ENCODE measurements at places on chromosomes 7 and 10.

DNA sequence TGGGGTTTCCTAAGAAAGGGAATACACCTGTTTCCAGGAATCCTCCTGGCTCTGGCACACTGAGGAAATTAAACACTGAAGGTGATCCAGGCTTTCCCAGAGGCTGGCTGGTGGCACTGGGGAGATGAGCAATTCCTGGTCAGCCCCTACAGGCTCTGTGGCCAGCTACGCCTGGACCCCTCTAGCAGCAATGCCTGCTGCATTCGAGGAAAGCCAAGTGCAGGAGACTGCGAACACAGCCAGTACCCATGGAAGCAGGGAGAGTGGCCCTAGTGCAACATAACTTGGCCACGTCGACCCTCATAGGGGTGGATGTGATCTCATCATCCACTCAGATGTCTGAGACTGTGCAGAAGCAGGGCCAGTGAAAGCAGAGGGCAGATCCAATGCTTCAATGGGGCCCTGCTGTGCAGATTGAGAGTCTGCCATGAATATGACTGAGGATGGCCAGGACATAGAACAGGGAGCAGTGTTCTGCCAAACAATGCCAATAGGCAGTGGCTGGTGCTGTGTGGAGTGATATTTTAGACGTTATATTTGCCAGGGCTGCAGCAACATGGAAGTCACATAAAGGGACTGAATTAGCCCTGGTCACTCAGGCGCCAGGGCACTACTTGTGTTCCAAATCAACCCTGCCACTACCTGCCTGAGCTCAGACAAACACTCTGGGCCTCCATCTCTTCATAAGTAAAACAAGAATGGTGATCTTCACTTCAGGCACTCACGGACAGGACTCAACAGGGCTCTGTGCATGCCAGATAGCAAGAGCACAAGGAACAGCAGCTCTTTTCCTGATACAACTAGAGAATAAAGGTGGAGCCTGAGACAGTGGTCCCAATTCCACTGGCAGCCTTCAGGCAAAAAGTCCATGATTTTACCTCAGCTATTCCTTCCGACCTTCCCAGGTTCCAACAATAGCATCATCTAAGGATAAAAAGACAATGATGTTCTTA, 2.4 kb downstream of the ZNF488 start:
- no peak for DNase-seq

DNA sequence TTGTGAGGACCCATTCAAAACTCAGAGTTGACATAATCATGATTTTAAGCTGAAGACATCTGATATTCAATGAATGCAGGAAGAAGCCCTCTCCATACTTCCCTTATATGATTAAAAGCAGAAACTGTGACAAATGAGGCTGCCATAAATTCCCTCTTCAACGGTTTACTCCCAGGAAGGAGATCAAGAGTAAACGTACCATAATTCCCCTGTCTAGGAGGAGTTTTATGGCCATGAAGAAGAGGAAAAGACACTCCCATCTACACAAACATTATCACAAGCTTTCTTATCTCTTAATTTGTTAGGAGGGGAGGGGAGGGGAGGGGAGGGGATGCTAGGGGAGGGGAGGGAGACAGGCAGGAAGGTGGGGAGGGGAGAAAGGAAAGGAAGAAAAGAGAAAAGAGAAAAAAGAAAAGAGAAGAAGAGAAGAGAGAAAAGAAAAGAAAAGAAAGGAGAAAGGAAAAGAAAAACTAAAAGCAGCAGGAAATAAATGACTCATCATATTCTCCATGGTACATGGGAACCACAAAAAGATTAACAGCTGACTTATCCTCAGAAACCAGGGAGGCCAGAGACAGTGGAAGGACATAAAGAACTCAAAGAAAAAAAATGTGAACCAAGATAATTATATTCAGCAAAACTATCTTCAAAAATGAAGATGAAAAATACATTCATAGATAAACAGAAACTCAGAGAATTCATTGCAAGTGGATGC, 121.6 kb downstream of the ALOX5 start:
- DNase-seq: peak; percentile 31

GRCh38 chr7:107891636-107892366, 818 bp downstream of the DLD start:
- peak; percentile 75 for DNase-seq

- DNase-seq: no peak
Observed at GRCh38 chr7:152866125-152866524, 106.6 kb downstream of the ACTR3B start.

- DNase-seq: no peak
Observed at GRCh38 chr10:118309911-118310310, 32.2 kb downstream of the FAM204A start.

DNA sequence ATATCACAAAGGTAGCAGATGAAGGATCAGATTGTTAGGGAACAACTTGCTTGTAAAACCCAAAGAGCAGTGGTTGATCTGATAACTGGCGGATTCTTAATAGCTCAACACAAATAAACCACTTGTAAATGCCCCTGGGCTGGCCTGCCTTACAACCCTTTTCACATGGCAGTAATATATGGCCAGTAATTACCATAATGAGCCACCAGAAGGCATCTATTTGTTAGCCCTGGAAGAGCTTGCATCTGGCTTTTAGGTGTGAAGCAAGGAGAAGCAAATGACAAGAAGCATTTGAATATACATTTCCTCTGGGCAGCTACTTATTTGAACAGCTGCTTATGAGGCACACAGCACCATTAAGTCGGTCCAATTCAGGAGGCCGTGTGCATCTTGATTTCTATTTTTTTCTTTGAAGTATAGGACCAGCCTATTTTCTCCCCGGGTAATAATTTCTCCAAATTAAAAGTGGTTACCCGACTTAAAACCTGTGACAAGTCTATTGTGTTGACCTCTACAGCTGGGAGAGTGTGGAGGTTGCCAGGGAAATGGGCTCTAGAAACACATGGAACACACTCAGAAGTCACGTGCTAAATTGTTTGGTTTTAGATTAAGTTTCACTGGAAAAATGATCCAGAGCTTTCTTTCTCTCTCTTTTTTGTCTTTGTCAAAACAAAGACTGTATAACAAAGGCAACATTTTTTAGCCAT, 113.4 kb downstream of the SEM1 start:
- DNase-seq: peak; percentile 9

- DNase-seq: no peak
Observed at GRCh38 chr7:147912291-147912690, 678.3 kb upstream of the C7orf33 start.

GRCh38 chr7:2403718-2404648, 572 bp downstream of the CHST12 start:
- no peak for DNase-seq

GRCh38 chr7:155381852-155382801, 75.8 kb upstream of the EN2 start:
- no peak for DNase-seq

DNA sequence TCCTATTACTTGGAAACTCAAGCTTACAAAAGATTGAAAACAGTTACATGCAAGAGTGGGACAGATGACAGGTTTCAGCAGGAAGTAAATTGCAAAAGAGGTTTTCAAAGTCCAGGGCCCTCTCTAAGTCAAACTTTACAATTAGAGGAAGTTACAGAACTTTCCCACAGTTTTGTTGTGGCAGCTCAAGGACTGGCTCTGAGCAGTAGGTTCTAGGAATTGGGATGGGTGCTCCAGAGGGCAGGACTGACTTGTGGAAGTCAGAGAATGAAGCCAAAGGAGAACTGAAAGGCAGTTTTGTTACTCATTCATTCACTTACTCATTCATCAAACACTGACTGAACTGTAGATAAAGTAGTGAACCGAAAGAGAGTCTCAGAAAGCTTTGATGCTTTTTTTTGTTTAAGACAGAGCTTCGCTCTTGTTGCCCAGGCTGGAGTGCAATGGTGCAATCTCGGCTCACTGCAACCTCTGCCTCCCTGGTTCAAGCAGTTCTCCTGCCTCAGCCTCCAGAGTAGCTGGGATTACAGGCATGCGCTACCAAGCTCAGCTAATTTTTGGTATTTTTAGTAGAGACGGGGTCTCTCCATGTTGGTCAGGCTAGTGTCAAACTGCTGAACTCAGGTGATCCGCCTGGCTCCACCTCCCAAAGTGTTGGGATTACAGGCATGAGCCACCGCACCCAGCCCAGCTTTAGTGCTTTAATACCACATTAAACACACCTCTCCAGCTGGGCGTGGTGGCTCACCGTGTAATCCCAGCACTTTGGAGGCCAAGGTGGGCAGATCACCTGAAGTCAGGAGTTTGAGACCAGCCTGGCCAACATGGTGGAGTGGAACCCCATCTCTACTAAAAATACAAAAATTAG, 66.8 kb upstream of the CCNJ start:
- DNase-seq: no peak

- no peak for DNase-seq
Observed at GRCh38 chr10:33180390-33180789, 154.1 kb downstream of the NRP1 start.

GRCh38 chr7:113394856-113395255, 276.5 kb upstream of the SMIM30 start:
- DNase-seq: peak; percentile 12

DNA sequence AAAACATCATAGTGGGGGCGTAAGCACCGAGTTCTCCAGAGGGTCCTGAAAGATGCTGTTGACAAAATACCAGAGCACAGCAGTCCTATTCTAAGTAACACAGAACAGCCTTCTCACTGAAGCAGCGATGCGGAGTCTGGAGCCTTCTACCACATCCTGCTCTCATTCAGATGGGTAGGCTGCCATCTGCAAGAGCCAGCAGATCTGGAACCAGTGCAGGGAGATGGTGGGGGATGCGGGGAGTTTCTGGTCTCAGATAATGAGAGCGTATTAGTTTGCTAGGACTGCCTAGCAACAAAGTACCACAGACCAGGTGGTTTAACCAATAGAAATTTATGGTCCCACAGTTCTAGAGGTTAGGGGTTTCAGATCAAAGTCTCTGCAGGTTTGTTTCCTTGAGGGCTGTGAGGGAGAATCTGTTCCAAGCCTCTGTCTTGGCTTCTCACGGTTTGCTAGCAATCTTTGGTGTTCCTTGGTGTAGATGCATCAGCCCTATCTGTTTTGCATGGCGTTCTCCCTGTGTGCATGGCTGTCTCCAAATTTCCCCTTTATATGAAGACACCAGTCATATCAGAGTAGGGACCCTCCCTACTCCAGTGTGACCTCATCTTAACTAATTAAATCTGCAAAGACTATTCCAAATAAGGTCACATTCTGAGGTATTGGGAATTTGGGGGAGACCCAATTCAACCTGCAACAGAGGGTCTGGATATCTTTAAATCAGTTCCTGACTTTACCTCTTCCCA, 52.0 kb upstream of the STEAP1B start:
- no peak for DNase-seq

GRCh38 chr10:8378198-8378983, 323.9 kb downstream of the GATA3 start:
- no peak for DNase-seq

- no peak for DNase-seq
Observed at GRCh38 chr10:49605216-49605938, 4.7 kb upstream of the SLC18A3 start.

GRCh38 chr7:20601121-20601520, 14.3 kb upstream of the ABCB5 start:
- DNase-seq: no peak
